ENCODE measurements at places on chromosomes 3 and 15.
A peak's percentile ranks its signal among the peaks of the same experiment; 100 is the strongest.

- no peak for DNase-seq
Observed at GRCh38 chr3:118778201-118778600, 256.4 kb downstream of the IGSF11 start.

DNA sequence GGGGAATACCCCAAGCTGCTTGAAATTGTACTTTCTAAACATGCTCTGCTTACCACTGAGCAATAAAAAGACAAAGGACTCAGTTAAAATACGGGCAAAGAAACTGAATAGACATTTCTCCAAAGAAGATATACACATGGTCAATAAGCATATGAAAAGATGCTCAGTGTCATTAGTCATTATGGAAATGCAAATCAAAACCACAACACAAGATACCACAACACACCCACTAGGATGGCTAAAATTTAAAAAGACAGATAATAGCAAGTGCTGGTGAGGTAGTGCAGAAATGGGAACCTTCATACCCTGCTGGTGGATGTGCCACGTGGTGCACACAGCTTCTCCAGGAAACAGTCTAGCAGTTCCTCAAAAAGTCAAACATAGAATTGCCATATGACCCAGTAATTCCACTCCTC lies 21.3 kb downstream of the LRIG1 start:
- DNase-seq, result no peak

GRCh38 chr15:67127965-67128364 lies 62.6 kb downstream of the SMAD3 start:
- DNase-seq, result no peak

GRCh38 chr3:179512378-179512777 lies 50.3 kb upstream of the ACTL6A start:
- DNase-seq, result no peak

GRCh38 chr3:74288761-74289160 lies 325.7 kb downstream of the CNTN3 start:
- DNase-seq, result no peak

DNA sequence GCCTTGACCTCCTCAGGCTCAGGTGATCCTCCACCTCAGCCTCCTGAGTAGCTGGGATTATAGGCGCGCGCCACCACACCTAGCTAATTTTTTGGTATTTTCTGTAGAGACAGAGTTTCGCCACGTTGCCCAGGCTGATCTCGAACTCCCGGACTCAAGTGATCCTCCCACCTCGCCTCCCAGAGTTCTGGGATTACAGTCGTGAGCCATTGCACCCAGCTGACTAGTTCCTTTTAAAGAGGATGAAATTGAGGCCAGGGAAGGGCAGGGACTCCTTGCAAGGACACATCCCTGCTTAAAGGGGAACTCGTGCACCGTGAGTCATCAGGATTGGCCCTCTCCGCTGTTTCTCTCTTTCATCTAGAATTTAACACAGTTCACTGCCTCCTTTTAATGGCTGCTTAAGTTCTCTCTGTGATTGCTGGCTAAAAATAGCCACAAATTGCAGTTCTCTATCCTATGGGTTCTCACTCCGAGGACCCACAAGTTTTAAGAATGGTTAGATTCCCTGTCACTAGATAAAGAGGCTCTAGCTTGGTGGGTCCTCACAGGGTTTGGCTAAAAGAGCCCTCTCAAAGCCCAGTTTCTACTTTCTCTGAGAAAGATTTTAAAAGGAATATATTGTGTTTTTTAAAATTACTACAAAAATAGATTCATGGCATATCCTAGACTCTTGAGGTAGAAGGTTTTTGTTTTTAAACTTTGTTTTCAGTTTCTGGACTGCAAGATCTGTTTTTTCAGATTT lies 1.4 kb downstream of the CRTAP start:
- peak; percentile 11 for DNase-seq

DNA sequence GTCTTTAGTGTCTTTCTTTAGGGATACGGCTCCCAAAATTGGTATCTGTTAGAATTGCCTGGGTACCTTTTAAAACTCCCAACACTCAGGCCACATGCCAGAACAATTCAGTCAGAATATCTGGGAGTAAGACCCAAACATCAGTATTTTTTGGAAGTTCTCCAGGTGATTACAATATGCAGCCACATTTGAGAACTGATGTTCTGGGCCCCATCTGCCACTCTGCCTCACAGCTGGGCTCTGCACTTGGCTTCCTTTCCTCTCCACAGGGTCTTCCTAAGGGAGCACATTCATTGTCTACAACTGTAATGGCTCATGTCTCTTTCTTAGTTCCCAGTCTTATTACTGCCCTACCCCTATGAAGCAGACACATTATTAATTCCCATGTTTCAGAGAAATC lies 394.5 kb downstream of the MFSD1 start:
- DNase-seq, result no peak

GRCh38 chr15:78992416-78993256 lies 47.8 kb upstream of the CTSH start:
- DNase-seq, result no peak

DNA sequence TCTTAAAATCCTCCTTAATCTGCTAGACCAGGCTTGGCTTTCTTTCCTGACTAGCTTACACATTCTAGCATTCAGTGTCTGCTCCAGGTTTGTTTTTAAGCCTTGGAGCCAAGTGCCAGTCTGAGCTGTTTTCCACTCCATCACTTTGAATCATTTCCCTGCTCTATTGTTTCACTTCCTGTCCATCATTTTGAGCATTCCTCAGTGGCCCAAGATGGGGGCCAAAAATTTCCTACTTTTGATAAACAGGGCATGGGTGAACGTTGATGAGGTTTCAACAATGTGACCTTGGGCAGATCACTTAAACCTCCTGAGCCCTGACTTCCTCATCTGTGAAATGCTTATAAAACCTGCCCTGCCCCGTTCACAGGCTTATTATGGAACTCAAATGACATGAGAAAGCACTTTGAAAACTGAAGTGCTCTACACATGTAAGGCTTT lies 4.4 kb downstream of the CYP19A1 start:
- DNase-seq, result no peak

DNA sequence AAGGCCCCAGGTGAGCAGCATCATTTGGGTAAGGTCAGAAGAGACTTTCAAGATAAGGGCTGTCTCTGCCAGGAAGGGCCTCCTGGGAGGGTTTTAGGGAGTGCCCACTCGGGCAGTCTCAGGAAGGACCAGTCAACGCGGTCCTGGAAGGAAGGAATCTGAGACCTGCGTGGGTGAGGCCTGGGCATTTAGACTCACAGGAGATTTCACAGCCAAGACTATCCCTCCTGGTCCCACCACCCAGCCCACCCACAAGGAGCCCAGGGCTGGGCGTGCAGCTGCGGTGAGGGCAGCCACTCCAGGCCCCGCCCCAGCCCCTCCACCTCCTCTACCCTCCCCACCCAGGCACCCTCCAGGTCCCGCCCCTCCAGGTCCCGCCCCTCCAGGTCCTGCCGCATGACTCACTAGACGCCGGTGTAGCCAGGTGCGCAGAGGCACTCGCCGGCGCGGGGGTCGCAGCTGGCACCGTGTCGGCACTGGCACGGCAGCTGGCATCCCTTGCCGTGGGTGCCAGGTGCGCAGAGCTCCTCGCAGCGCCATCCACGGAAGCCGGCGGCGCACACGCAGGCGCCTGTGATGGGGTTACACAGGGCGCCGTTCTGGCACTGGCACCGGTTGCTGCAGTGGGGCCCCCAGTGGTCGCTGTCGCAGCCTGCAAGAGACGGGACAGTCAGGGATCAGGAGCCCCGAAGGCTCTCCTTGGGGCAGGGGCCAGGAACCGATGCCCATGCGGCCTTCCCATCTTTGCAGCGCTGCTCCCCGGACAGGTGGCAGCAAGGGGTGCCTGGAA lies 112.7 kb downstream of the RAB11A start:
- peak; percentile 54 for DNase-seq

DNA sequence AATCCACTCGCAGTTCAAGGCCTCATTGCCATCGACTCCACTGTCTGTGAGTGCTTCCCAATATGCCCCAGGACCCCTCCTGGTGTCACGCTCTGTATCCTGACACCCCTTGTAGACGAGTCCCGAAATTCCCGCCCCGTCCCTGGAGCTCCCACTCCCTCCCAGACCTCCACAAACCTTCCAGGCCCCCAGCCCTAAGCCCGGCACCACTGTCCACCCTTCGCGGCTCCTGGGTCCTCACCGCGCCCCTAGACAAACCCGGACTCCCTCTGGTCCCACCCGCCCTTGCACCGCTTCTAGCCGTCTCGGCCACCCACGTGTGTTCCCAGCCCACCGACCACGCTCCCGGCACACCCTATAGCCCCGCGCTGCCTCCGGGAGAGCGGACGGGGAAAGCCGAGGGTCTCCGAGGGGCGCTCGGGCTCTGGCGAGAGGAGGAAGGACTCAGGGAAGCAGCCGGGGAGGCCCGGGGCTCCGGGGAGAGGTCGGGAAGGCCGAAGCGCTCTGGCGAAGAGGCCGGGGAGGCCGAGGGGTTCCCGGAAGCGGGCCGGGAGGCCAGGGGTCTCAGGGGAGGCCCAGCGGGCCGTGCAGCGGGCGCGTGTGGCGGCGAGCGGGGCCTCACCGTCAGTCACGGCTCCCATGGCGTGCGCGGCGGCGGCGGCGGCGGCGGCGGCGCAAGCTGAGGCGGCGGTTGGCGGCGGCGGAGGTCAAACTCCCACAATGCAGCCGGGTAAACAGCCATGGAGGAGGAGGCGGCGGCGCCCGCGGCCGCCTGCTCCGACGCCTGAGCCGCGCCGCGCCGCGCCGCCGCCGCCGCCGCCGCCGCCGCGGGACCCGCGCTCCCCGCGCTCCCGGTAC lies at the start of the genes ATXN7 and THOC7:
Gene ATXN7 (plus strand): TSS at position 718 of the 858 bp plus-strand sequence. CDS start 48,732 bp downstream, outside the sequence.
Gene THOC7 (minus strand): TSS at position 656 of the 858 bp plus-strand sequence. CDS start 15 bp downstream, at position 641.
- DNase-seq, result peak; percentile 71

GRCh38 chr15:84715441-84716035 lies 401 bp downstream of the SEC11A start:
- no peak for DNase-seq

DNA sequence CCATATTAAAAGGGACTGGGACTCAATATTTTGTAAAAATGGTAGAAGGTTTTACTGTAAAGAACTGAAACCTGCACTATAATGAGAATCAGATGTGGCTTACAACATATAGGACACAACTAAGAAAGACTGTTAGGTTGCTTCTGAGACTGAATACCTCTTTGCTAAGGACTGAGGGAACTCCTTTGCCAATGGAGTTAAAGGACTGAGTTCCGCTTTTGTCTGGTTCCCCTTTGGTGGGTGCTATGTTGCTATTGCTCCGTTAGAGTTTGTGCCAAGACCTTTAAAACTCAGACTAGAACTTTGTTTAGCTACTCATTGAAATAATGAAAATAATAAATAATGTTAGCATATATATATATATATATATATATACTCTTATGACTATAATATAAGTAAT lies 147.8 kb upstream of the KCNMB2 start:
- no peak for DNase-seq

DNA sequence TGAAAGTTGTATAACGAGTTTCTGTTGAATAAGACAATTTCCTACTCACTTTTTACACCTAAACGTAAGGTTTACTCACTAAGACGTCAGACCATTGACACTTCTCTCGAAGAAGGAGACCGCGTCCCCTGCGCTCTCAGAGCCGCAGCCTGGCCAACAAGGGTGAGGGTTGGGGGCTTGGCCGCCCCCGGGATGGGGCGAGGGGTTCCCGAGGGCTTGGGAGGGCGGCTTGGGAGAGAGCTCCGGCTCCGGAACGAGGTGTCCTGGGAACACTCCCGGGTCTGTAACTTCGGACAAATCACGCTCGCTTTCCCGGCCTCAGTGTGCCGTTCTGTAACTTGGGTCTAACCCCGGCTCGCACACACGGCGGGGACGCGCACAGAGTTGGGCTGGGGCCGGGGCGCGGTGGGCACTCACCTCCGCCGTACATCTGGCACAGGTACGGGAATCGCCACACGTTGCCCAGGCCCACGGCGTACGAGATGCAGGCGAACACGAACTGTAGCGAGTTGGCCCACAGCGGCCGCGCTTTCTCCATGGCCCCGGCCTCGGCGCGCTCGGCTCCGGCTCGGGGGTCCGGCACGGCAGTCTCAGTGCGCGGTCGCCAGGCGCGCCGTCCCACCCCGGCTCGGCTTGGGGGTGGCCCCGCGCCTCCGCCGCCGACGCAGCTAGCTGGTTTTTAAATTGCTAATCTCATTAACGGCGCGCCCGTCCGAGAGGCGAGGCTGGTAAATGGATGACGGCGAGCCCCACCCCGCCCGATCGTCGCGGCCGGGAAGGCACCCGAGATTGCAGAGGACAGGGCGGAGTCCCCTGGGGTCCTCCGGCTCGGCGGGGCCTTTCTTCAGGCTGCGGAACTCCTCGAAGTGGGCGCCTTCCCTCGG lies at the start of gene SLC6A20:
Gene SLC6A20 (minus strand): TSS at position 655 of the 884 bp plus-strand sequence. CDS start 117 bp downstream, at position 538.
- no peak for DNase-seq

- DNase-seq, result no peak
Observed at GRCh38 chr3:195809291-195809785, 2.4 kb downstream of the MUC4 start.

Measured in CD4-positive, alpha-beta T cell treated with Interleukin-15 for 4 hours (primary cell).